ENCODE measurements at places on chromosomes 5 and 9.

DNA sequence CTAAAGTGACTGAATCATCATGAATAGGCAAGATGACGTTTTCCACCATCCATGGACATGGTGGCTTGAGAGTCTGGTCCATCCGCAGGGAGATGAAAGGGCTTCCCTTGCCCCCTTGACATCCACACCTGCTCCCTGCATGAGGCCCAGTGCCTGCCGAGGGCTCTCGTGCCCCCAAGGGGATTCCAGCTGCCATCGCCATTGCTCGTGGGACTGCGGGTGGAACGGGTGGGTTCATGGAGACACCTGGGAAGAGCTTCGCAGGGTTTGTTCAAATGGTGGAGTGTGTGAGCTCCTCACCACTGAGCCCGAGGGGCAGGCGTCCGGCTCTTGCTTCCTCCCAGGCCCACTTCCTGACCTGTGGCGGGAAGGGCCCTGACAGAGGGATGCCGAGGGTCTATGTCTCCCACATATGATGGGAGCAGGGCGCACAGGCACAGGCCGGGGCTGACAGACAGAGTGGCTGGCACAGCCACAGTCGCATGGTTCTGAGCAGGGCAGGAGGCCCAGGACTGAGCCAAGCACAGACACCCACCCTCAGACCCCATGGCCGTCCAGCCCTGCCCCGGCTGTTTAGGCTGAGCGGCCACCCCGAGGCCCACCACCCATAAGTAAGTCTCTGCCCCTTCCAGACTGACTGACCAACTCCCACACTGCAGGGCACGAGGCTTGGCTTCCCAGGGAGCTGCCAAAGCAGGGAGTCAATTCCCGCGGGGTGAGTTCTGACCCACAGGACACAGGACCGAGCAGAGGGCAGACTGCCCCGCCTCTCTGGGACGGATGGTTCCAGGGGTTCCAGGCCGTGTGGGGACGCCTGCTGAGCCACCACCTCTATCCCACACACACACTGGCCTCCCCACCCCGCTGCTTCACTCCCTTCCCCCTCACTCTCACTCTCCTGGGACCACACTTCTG is 70.0 kb upstream of the PPP1R26 start:
- no peak for DNase-seq

DNA sequence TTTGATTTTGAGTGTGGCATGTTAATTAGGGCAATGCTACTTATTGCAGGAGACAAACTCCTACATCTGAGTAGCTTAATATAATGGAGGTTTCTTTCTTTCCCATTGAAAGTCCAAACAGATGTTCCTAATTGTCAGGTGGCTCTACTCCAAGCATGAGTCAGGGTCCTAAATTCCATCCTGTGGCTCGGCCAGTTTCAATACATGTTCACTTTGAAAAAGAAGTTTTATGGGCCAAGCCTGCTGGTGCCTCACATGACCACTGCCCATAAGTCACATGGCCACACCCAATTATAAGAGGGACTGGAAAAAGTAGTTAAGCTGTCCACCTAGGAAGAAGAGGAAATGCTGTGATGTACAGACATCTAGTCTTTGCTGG is 170.4 kb downstream of the ARRDC3 start:
- no peak for DNase-seq

GRCh38 chr5:31269259-31269658 is 75.8 kb downstream of the CDH6 start:
- no peak for DNase-seq

DNA sequence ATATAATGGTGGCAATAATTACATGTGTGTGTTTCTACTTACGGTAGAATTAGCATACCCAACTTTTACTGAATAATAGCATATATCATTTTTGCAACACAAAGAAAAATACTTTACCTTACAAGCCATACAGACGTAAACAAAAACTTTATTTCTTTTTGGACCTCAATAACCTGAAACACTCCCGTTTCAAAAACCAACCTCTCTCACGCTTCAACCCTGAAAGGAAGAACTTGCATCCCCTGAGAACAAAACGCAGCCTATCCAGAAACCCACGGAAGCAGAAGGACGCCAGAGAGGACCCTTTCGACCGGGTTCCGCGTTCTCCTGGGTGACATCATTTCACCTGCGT is at the start of gene RNF38:
RNF38 (minus strand) TSS at position 290 of the 352 bp plus-strand sequence; CDS start at position 129, 161 bp downstream.
- DNase-seq, result no peak

GRCh38 chr9:72251589-72251988 is 102.3 kb downstream of the GDA start:
- no peak for DNase-seq

All from omental fat pad (tissue), 4 donors.